ENCODE measurements at places on chromosomes 11 and 22.

DNA sequence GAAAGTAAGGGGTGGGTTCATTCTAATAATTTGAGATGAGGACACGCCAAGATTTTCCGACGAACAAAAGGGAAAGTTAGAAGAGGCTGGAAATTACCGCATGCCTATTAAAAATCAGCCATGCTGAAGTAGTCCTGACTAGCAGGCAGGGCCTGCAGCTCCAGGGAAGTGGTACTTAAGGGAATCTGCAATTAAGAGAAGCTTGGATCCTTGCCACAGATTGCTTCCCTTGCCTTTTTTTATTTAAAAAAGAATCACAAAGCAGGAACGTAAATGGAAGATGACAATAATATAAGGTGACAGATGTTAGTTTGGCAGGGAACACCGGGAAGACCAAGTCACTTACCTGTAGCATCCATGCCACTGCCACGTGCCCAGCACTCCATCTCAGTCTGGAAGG lies 359.3 kb downstream of the CADM1 start:
- no peak for DNase-seq

DNA sequence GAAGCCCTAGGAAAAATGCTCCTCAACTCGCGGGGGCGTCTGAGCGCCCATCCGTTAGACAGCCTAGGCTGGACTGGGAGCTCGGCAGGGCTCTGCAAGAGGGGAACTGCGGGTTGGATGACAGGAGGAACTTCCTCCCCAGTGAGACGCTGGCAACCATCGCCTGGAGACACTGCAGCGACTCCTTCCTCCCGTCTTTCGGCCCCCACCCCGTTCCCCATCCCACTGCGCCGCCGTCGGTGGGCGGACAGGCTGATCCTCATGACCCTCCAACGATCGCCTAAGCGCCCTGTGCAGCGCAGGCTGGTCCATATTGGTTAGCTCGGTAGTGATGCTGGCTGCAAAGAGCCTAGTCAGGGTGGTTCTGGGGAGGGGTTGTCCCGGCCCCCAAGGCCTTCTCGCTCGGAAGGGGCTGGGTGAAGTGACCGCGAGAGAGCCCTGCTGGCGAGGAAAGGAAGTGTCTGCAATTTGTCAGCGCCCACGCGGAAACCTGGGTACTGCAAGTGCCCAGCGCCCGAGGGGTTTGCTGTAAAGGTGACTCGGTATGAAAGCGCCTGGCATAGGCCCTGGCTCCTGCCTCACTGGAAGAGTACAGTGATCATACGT lies 638 bp downstream of the NRGN start:
- DNase-seq, result no peak

DNA sequence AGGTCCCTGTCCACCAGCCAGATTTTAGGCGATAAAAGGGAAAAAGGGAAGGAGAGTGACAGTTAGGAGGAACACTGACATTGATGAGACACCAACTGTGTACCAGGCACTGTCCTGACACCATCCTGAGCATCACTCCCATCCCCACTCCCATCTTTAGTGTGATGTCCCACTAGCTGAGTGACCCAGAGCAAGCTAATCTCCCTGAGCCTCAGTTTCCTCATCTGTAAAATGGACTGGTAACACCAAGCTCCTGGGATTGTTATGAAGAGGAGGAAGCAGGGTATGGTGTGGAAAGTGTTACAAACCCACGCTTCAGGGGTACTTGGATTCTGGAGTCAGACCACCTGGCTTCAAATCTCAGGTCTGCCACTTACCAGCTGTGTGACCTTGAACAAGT lies 8.5 kb upstream of the P2RY6 start:
- no peak for DNase-seq

GRCh38 chr22:27585141-27585540 lies 216.4 kb downstream of the MN1 start:
- DNase-seq, result no peak

- DNase-seq, result no peak
Measured at GRCh38 chr11:36478700-36479329, 31.3 kb downstream of the TRAF6 start.

GRCh38 chr11:28679795-28680468 lies 571.7 kb downstream of the METTL15 start:
- DNase-seq, result no peak

GRCh38 chr11:63503492-63503891 lies 2.4 kb upstream of the LGALS12 start:
- DNase-seq, result no peak

DNA sequence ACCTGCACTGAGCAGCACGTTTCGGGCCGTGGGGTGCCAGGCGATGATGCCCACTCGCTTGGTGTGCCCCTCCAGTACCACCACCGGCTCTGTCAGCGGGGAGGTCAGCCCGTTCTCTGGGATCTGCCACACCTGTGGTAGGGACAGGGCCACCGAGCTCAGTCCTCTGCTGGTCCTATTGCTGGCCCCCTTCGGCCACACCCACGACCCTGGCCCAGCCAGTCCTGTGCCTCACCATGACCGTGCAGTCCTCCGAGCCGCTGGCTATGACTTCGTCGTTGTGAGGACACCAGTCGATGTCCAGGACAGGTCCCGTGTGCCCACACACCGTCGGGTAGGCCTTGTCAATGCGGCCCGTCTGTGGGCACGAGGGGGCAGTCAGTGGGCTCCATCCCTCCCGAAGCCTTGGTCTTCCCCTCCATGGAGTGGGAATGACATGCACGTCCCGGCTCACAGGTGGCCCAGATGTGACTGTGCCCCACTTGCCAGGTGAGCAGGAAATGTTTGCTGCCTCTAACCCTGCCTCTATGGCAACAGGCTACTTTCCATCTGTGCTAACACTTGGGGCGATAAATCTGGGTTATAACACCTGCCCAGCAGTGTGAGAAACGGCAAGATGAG lies 1.4 kb downstream of the CORO1B start:
- DNase-seq, result no peak

GRCh38 chr11:73380331-73380730 lies 4.1 kb downstream of the RELT start:
- DNase-seq, result no peak

DNA sequence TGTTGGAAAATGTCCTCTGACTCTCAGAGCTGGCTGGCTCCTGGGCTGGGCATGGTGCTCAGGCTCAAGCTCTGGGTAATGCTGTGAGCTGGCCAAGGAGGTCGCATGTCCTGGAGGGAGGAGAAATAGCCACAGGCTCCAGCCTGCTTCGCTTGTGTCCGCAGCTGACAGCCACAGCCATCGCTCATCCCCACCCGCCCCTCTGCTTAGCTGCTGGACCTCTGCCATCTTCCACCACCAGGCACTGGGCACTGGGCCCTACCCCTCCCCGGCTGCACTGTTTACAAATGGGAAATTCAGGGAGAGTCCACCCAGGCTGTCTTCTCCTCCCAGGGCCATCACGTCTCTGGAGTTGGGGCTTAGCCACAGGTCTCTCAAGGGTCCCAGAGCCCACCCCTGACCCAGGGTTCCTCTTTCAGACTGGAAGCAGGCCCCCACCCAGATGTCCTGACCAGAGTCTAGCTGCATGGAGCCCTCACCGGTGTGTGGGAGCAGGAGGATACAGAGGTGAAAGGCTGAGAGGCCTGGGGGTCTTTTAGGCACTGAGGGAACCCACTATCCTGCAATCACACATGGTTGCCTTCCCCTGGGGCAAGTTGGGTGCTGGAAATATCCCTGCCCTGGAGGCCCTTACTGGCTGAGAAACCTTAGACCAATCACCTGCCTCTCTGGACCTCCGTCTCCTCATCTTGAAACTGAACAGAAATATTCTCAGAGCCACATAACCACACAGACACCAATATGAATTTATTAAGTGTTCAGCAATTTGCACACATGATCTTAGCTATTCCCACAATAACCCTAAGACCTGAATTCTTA lies 62.7 kb downstream of the CD82 start:
- DNase-seq, result no peak
